ENCODE measurements at places on chromosomes 2 and 18.

DNA sequence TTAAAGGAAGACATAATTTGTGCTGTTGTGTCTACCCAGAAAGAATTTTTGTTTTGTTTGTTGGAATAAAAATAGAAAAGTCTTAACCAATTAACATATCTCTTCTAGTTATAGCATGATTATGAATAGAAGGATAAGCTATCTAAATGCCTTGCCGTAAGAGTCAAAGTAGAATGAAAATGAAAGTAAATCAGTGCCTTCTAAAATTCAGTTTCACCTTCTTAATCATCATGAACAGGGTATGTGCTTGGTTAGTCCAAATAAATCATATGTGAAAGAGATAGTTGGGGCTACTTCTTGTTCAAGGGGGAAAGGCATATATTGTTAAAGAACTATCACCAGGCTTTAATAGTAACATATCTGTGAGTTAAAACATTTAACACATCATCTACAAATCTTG, 91.5 kb downstream of the GULP1 start:
- no peak for DNase-seq

- DNase-seq = no peak
Measured at GRCh38 chr18:21040466-21040865, 71.1 kb downstream of the ROCK1 start.

DNA sequence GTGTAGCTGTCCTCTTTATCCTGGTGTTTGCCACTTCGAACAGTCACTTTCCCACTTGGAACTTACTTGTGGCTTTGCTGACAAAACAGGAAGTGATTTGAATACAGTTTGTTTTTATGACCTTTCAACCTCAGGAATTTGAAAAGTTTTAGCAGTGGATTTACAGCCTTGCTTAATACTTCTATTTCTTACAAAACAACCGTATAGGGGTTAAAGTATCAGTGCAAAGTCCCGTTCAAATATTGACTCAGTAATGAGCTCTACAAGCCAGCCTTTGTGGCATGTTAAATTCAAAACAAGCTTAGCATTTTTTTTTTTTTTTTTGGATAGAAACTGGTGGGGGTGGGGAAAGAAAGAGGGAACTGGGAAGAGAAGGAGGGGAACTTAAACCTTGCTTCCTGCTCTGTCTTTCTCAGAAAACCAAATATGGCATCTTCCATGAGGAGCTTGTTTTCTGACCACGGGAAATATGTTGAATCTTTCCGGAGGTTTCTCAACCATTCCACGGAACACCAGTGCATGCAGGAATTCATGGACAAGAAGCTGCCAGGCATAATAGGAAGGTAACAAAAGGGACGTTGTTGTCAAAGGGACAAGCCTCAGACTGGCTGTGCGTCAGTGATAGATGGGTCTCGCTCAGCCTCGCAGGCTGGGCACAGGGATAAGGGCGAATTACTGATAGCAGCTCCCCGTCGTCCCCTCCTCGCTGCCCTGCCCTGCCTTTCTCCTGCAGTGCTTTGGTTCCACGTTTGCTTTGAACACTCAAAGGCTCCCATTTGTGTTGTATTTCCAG, at the start of gene HNMT:
TSS of gene HNMT (plus strand) at position 408 of the 793 bp plus-strand sequence. CDS start at position 427, 19 bp downstream.
- DNase-seq = no peak

- DNase-seq = no peak
Measured at GRCh38 chr2:144521686-144522085, 1.8 kb upstream of the ZEB2 start.

DNA sequence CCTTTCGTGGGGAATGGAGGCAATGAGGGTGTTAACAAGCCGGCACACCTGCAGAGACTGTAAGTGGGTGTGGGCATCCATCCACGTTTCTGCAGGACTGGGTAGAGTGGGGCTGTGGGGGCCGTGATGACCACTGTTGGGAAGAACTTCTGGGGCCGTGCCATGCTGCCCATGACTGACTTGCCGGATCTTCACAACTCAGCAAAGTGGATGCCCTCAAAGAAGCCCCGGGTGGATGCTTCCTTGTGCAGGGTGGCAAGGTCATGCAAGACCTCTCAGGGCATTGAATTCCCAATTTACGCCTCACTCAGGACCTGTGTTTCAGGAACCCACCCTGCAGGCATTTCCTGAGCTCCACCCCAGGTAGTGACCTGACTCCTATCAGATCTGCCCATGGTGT, 143.5 kb upstream of the TPO start:
- DNase-seq = no peak

- no peak for DNase-seq
Measured at GRCh38 chr18:9913151-9913525, 678 bp upstream of the VAPA start.

DNA sequence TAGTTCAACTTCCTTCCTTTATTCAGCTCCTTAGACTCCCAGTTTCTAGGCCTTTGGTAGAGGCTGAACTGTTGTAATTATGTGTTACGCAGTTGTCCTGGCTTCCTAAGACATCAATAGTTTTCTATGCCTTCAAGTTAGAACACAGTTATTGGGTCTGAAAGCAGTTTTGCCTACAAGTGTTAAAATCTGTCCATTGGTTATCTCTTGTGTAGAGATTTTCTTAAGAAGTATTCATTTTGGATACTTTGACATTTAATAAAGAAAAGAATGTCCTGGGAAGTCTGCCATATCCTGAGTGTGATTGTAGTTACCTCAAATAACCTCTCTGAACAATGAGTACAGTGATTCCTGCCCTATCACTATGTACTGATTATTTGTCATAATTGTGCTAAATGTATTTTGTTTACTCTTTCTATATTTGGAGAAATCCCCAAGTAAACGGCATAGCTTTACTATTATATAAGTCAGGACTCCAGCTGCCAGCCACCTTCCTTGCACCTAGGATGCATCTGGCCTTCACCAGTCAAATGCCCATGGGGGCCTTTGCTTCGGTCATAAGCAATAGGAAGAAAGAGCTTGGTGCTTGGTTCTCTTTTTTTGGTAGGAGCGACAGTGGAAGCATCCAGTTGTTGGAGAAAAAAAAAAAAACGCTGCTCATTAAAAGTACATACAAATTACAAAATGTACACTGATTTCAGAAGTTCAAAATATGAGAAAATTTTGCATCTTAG, 449.5 kb upstream of the PKDCC start:
- no peak for DNase-seq

GRCh38 chr18:24987303-24988252, 364.4 kb downstream of the ZNF521 start:
- DNase-seq = no peak

DNA sequence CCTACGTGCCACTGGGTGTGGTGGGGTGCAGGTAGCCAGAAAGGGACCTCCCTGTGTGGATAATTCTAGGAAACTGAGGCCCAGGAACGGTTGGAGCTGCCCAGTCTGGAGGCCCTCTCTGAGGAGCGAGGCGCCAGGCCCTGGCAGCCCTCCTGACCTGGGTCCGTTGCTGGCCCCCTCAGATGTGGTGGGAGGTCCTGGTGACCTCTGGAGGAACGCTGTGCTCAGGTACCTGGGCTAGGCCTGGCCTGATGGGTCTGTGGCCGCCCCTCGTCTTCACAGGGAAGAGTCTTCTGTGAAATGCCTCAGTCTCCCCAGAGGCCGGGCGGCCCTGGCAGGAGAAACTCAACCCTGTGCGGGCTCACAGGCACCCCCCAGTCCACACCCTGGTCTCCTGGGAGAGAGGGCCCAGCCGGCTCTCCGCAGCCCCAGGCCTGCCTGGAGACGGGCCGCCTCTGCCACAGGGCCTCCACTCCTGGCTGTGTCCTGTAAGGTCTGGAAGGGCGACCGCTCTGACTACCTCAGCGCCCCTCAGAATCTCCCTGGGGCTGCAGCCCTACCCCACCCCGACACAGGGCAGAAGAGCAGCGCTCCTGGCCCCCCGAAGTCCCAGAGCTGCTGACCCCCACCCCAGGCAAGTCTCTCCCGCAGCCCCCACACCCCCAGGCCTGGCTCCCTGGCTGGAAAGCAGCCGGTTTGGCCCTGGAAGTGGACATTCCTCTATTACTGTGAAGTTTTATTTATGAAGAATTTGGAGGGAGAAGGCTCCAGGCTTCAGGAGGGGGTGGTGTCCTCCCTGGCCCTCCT, 3.7 kb downstream of the B3GNT7 start:
- DNase-seq = no peak

DNA sequence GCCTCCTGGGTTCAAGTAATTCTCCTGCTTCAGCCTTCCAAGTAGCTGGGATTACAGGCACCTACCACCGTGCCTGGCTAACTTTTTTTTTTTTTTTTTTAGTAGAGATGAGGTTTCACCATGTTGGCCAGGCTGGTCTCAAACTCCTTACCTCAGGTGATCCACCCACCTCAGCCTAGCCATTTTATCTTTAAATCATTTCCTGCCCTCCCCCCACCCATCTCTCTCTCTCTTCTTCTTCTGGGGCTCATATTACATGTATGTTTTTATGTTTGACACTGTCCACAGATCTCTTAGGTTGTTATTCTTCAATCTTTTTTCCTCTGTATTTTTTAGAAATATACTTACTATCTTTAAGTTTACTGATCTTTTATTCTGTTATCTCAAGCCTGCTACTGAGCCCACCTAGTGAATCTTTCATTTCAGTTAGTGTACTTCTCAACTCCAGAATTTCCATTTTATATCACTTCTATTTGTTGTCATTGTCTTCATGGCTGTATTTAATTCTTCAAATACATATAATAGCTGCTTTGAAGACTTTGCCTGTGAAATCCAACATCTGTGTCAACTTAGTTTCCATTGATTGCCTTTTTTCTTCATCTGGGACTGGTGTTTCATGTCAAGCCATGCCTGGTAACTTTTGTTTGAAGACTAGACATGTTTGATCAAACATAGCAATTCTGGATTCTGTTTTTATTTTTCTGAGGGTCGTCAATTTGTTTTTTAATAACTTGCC, 16.2 kb downstream of the PLB1 start:
- no peak for DNase-seq

- no peak for DNase-seq
Measured at GRCh38 chr2:110674620-110675555, 3.0 kb downstream of the BUB1 start.

GRCh38 chr2:20397811-20398447, 47.3 kb upstream of the PUM2 start:
- no peak for DNase-seq

DNA sequence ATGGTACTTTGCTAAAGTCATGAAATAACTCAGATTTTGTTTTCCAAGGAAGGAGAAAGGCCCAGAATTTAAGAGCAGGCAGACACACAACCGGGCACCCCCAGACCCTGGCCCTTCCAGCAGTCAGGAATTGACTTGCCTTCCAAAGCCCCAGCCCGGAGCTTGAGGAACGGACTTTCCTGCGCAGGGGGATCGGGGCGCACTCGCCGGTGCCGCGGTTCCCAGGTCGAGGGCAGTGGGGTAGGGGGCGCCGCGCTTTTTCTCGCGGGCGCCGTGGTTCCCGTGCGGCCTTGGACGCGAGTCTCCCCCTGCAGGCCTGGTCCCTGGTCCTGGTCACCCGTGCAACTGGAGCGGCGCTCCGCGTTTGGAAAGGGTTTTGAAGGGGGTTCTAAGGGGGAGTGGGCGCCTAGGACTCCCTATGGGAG, 1.2 kb downstream of the ZNF236 start:
- DNase-seq = no peak

GRCh38 chr18:57839942-57840381, 36.8 kb upstream of the ATP8B1 start:
- no peak for DNase-seq

DNA sequence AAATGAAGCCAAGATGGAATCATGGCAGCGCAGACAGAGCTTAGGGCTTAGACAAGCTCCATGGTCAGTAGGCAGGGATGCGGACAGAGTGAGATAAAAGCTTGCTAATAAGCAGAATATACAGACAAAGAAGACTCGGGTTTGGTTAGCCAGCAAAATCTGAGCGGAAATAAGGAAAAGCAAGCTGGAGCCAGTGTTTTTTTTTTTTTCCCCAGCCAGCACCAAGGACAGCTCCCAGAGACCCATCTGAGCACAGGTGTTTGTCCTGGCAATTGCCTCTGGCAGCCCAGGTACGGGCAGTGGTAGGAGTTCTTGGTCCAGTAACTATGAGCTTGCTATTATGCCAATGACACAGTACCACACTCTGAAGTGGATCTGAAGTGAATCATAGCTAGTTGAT, 187.6 kb downstream of the ADCYAP1 start:
- no peak for DNase-seq

GRCh38 chr18:56097621-56098020, 509.6 kb upstream of the TCF4 start:
- no peak for DNase-seq

DNA sequence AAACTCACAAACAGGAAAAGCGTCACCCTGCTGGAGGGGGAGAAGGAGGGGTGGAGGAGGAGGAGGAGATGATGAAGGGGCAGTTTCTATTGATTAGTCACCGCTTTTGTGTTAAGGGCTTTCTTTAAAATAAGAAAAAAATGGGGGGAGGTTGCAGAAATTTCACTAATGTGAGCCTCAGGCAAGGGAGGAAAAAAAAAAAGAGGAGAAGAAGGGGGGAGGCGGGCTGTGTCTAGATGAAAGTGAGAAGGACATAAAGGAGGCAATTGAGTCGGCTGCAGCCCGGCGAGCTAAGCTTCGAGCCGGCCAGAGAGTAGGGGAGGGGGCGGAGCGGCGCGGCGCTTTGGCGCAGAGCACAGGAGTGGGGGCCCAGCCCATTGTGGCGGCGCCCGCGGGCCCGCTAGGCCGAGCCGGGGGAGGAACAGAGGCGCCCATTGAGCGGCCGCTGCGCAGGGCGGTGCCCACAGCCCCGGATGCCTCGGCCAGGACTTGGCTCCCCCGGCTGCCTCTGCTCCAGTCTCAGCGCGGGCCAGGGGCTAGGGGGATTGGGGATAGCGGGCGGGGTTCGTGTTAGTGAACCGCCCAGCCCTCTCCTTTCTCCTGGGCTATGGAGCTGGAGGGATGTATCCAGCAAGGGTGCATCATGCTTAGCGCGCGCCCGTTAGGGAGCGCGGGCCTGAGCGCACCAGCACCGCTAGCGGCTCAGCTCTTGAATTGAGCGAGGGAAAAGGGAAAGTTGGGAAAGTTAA, 7.9 kb downstream of the PAX3 start:
- DNase-seq = no peak

GRCh38 chr18:2070631-2071030, 500.7 kb downstream of the METTL4 start:
- no peak for DNase-seq

DNA sequence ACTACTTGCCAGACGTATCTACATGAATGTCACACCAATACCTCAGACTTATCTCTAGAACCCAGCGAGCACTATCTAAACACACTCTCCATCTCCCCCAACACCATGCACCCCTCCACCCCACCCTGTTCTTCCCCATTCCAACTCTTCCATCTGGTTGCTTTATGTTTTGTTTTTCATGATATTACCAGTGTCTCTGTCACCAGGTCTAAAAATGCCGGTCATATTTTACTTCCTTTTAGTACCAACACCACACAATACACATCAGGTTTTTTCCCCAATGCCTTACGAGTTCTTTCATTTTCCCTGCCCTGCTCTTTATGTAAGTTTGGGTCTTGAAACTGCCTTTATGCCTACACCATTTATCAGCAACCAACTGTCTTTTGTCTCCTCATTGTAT, 10.2 kb upstream of the ITGA4 start:
- DNase-seq = no peak

DNA sequence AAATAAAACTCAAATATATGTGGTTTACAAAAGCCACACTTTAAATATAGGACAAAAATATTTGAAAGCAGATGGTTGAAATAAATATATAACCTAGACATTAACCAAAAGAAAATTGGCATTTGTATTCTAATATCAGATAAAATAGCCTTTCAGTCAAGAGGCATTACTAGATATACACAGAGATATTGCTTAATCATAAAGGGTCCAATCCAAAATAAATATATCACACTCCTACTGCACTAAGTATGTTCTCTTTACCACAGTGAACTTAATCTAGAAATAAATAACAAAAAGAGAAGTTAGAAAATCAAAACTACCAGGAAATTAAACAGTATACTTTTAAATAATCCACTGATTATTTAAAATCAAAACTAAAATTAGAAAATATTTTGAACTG, 34.2 kb upstream of the KCNJ3 start:
- no peak for DNase-seq

All from stimulated activated CD4-positive, alpha-beta T cell treated with anti-CD3 and anti-CD28 coated beads, Interleukin-1b, Interleukin-23, amount 100 ng/mL, for 1 hour (primary cell).